ENCODE measurements at places on chromosomes 7 and 10. TPM values are rescaled to one million over a fixed set of nuclear protein-coding genes. Genes with fewer than 3 reads are reported as not detected.

The PTPRE gene
- total RNA-seq, result 0.69 TPM

The TUBB8 gene
- 2.5 TPM for total RNA-seq

The GHITM gene
- 173 TPM for total RNA-seq

The SNX8 gene
- 28.2 TPM for total RNA-seq

The PNLIPRP2 gene
- total RNA-seq, result not detected

The PKD1L1 gene
- total RNA-seq, result 0.07 TPM

The LIPJ gene
- not detected for total RNA-seq

The CTAGE6 gene
- total RNA-seq, result not detected

The LEP gene
- total RNA-seq, result not detected

The DNAH11 gene
- total RNA-seq, result 1.6 TPM

The OPALIN gene
- not detected for total RNA-seq

The CLDN4 gene
- 2.0 TPM for total RNA-seq

The IGFBP1 gene
- not detected for total RNA-seq

The TMEM196 gene
- 0.21 TPM for total RNA-seq

The FKBP9 gene
- 17.4 TPM for total RNA-seq

- DNase-seq, result peak; percentile 5
These were observed 54.5 kb downstream of the COL1A2 start for GRCh38 chr7:94449151-94449725.

DNA sequence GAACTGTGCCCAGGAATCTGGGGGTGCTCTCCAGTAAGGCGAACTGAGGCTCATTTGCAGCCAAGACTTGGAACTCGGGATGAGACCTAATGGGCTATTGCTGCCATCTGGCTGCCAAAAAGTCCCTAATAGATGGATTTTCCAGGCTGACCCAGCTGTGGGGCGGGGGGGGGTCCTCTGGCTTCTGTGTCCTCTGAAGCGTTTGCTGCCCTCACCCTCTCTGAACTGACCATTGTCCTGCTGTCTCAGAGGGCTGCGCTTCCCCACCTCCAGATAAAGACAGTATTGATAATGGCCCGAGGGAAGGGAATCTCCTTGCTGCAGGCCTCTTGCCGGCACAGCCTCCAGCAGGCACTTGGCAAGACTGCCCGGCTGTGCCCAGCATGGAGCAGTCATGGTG, 46.6 kb downstream of the CLEC2L start:
- peak; percentile 83 for DNase-seq

GRCh38 chr7:2982831-2983230, 60.8 kb downstream of the CARD11 start:
- DNase-seq, result no peak

DNA sequence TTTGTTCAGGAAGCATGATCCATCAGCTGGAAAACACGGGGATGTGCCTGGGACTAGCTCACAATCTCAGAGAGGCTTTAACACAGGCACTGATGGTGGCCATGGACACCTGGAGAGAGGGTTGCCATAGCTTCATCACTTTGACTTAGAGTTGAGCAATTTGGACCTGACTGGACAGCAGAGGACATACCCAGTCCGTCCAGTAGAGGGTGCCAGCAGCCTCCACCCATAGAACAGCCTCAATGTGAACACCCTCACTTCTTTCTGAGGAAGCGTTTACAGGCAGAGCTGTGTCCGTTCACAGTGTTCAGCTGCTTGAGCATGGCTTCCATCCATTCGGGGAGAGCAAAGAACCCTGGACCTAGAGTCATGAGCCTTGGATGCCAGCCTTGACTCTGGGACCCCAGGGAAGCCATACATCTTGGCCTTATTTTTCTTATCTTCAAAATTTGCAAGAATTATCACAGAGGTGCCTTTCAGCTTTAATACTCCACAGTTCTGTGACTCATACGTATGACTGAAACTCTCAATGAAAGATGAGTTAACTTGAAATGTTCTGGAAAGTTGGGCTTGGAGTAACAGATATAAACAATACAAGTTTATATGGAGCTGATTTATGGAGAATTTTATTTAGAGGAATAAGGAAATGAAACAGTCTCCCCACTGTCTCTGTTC, 302.9 kb upstream of the PODXL start:
- DNase-seq, result peak; percentile 83

GRCh38 chr10:115026746-115027140, 66.4 kb upstream of the ATRNL1 start:
- DNase-seq, result no peak

- no peak for DNase-seq
These were observed 238.2 kb upstream of the NEBL start for GRCh38 chr10:21135023-21135931.

DNA sequence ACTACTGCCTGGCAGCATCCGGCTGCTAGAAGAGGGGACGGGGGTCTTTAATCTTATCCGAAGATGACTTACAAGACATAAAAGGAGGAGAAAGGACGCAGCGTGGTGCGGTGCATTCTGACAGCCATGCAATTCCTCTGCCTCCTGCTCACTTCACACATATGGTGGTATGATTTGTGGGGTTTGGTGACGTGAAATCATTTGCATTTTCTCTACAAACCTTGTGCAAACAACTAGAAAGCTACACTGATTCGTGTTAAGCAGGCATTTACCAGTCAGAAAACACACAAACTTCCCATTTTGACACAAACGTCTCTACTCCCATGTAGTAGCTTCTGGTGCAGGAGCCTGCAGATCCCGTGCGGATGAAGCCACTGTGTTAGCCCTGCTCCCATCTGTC, 6.8 kb upstream of the TCERG1L start:
- DNase-seq, result no peak

DNA sequence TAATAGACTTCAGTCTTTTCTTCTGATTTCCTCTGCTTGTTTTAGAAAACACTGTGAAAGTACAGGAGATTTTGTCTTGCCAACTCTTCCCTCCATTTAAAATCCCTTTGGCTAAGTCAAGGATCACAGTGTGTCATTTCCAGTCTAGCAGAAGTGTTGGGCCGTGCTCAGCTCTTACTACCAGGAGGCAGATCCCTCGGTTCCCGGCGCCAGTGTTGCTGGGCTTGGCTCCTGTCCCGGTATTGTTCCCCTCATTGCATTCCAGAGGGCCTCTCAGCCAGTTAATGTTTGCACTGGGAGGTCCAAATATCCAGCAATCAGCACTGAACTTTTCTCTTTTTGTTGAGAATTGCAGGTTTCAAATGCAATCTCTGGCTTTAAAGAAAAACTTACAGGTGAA, 612.1 kb upstream of the MGMT start:
- peak; percentile 48 for DNase-seq

DNA sequence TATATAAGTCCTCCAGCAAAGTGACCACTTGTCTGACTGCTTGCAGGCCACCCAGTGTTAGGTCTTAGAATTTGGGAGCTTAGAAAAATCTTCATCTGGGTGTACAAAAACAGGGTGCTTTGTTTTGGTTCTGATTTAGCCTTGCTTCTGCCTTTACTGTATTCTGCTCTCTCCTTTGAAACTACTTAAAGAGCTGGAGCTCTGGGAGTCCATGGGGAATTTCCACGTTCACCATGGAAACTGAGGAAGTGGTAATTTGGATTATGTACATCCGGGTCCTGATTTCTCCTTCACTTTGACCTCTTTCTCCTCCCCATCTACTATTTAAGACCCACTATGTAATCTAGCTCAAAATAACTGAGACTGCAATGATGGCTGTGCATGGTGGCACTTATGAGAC, 103.0 kb downstream of the JAZF1 start:
- DNase-seq, result no peak

- DNase-seq, result peak; percentile 86
These were observed at the start of gene TWIST1 for GRCh38 chr7:19117091-19117869. Gene TWIST1 (minus strand): TSS chr7:19117636. CDS start chr7:19117321, 315 bp downstream.

DNA sequence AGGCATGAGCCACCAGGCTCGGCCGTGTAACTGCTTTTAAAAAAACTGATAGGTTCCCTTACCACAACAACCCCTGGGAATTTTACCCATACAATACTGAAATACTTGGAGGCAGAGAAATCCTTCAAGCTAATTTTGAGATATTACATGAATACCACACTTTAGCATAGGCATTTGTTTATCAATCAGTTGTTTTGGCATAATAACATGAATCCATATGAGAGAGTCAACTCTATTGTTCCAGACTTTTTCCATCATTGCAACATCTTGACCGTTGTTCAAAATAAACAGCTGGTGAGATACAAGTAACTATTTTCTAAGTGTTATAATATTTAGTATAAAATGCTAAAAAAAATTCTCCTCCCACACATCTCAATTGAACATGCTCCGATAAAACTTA, 36.8 kb downstream of the LAMB4 start:
- DNase-seq, result no peak

DNA sequence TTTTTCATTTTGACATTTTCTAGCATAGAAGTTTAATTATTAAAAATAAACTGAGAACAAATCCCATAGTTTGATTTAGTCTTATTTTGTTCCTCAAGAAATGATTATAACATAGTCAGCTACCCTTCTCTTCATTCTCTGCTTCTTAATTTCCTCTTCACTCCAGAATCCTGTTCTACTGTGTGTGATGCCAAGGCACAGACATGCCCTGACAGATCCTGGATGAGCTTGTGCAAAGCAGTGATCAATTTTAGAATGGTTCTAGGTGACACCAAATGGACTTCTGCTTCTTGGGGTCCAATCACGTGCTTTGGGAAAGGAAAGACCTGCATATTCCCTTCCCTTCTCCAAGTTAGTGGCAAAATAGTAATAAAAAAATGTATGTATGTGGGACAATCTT, 665.6 kb downstream of the MAGI2 start:
- DNase-seq, result no peak

- DNase-seq, result peak; percentile 72
These were observed 684 bp upstream of the ATXN7L1 start for GRCh38 chr7:105876964-105877601.

DNA sequence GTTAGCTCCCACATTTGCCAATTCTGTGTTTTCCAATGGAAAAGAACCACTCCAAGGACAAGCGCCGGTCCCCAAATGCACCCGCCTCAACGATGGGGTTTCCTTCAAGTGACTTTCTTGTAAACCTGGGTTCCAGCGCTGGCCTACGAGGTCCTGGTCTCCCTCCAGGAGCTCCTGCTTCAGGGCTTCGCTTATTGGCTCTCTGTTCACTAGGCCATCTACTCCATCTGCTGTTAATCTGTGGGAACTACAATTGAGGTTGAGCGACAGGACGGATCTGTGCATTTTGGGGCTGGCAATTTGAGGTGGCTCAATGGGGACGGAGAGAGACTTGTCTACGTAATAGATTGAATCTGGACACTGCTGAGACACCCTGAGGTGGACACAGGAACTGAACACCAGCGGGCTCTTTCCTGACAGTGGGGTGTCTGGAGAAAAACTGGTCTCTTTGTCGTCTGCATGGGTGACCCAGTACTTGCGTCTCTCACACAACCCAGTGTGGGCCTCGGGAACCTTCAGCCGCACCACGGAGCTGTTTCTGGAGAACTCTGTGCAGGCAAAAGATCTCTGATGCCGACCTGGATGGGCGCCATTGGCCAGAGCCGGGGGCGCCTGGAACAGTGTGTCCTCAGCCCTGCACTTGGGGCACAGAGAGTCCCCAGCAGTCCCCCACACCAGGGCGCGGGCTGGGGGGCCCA, 115.9 kb upstream of the ADAM12 start:
- peak; percentile 79 for DNase-seq

DNA sequence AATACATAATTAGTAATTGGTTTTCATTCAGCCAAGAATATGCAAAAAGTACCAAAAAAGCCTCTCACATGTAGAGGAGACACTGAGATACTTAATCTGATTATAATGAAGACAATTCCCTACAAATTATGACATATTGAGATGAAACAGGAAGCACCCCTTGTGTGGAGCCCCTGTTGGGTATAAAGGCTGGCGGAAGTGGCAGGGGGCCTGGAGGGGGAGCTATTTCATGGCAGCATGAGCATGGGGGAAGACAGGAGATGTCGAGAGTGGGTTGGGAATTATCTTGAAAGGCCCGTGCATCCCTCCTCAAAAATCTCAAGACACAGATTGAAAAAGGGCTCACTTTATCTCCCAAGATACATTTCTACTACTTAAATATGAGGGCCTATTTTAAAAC, 96.9 kb downstream of the PIP4K2A start:
- no peak for DNase-seq

DNA sequence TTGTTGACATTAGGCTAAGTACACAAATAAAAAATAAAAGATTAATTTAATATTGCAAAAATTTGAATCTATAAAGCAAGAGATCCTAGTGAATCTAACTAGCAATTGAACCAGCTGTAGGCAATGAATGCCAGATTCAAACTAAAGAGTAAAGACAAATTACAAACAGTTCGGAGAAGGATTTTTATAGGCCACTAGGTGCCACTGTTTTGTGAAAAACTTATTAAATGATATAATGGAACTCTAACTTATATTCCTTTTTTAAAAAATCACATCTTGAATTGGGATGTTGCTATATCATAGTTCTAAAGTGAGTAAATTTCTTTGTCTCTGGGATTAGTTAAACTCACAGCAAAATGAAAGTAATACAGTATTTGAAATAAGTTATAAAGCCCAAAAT, 39.1 kb upstream of the GNAI1 start:
- no peak for DNase-seq

DNA sequence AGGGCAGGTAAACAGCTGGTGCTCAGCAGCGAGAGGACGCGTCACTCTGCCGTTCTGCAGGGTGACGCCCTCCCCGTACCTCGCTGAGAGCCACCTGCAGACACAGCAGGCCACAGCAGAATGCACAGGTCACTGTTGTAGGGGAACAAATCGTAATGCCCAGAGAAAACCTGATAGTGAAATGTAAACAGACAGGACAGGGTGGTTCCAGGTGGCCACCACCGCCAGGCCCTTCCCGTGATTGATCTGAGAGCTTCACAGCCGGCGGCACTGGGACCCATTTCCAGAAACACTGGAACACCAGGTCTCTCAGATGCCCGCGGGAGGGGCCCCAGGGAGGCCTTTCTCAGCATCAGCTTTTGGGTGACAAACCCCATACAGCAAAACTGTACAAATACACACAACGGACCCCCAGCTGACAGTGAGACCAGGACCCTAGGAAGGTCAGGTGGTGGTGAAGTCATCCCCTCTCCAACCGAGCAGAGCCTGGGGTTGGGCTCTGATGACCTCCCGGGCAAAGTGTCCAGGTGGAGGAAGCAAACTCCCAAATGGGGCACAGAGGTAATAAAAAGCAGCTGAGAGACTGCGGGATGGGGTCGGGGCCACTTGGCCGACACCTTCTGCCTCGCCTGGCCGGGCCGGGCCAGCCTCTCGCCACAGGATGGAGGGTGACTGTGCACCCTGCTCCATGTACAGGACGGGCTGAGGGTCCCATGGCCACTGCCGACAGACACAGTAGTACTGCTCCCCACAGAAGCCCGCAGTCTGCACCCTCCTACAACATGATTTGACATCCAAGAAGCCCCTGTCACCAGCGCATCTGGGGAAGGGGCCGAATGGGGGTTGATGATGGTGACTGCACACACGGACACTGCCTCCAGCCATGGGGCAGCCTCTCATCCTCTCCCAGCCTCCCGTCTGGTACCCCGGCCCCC, 4.6 kb downstream of the BHLHA15 start:
- peak; percentile 55 for DNase-seq

- DNase-seq, result no peak
These were observed 30.0 kb downstream of the ELFN1 start for GRCh38 chr7:1700086-1700485.

GRCh38 chr7:138573741-138574140, 113.7 kb downstream of the TRIM24 start:
- no peak for DNase-seq

GRCh38 chr7:98341106-98341505, 59.6 kb downstream of the BRI3 start:
- no peak for DNase-seq

GRCh38 chr10:24209946-24210491, 1.1 kb downstream of the KIAA1217 start:
- peak; percentile 38 for DNase-seq

- DNase-seq, result no peak
These were observed 618.6 kb upstream of the CNTNAP2 start for GRCh38 chr7:145497911-145498525.

Measured in H7 (cell line).